ENCODE measurements at places on chromosomes 13 and 19.

DNA sequence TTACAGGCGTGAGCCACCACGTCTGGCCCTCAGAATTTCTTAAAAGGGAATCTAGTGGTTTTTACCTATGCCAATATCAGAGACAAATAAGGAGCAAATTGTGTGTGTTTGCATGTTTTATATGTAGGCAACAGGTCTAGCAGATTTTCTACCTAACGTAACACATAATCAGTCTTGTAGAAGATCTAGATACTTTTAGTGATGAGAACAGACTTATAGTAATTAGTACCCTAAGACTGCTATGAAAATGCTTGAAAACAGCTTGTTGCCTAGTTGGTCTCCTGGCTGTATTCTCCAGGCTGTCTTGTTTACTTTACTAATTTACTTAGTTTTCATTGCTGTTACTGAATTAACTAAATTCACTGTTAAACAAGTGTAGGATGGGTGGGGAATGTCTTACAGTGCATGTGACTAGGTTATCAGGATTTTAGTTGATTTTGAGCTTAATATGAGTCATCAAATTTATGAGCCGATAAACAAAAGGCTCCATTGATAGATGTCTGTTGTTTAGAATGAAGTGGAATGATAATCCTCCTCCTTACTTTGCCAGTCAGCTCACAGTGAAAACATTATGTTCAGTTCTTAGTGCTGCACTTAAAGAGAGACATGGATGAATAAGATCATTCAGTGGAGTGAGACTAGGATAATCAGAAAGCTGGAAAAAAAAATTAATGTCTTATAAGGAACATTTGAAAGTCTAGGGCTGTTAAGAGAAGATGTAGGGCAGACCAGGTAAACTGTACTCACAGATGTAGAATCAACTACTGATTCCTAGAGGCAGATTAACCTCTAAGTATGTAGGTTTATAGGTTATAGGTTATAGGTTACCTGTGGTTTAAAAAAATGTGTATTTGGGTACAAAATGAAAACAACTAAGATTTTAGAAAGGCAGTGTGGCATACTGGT lies 22.4 kb downstream of the GTF2F2 start:
- DNase-seq = no peak

DNA sequence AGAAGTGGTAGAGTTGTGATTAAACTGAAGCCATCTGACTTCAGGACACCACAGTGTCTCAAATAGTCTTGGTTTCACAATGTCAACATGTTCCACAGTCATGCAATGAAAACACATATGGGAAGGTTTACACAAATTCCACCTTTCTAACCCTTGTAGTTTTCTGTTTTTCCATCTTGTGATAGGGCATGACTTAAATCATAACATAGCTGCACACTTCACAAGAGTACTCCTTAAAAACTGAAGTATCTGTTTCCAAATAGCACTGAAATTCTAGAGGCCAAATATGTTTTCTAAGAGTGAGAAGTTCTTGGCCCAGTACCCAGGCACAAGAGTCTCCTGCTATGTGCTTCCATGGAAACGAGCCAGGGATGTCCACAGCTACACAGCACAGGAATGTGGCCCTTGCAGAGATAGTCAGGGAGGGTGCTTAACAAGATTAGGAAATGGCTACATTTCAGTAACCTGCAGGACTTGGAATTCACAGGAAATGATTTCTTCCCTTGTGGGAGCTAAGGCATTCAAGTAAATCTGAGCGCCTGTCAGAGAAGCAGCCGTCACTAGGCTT lies 269.1 kb downstream of the NDFIP2 start:
- no peak for DNase-seq

DNA sequence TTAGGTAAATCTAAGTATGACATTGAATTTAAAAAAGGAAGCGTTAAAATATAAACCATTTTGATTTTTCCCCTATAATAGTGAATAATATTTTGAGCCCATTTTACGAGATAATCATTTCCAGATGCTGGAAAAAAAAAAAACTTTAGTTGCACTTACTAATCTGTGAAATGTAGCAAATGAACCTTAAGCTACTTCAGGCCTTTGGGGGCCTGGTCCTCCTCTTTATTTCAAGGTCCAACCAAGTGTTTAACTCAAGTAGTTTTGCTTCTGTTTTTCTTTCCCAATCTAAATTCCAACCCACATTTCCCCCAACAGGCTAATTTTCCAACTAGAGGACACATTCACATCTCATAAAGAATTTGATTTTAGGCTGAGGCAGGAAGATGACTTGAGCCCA lies 101.2 kb downstream of the TNFRSF19 start:
- DNase-seq = no peak

- DNase-seq = no peak
Measured at GRCh38 chr19:41897181-41897580, 14.2 kb downstream of the ARHGEF1 start.
